NCI-H1048 (cell line): ENCODE measurements at places on chromosomes 2 and 18.

- DNase-seq, result no peak
Measured at GRCh38 chr2:62264186-62264585, 68.3 kb downstream of the B3GNT2 start.

- DNase-seq, result no peak
Measured at GRCh38 chr2:105445976-105446375, 47.1 kb upstream of the FHL2 start.

- DNase-seq, result no peak
Measured at GRCh38 chr2:105655244-105655643, 89.5 kb upstream of the NCK2 start.

GRCh38 chr2:54634564-54635511 is 88.6 kb upstream of the EML6 start:
- no peak for DNase-seq

DNA sequence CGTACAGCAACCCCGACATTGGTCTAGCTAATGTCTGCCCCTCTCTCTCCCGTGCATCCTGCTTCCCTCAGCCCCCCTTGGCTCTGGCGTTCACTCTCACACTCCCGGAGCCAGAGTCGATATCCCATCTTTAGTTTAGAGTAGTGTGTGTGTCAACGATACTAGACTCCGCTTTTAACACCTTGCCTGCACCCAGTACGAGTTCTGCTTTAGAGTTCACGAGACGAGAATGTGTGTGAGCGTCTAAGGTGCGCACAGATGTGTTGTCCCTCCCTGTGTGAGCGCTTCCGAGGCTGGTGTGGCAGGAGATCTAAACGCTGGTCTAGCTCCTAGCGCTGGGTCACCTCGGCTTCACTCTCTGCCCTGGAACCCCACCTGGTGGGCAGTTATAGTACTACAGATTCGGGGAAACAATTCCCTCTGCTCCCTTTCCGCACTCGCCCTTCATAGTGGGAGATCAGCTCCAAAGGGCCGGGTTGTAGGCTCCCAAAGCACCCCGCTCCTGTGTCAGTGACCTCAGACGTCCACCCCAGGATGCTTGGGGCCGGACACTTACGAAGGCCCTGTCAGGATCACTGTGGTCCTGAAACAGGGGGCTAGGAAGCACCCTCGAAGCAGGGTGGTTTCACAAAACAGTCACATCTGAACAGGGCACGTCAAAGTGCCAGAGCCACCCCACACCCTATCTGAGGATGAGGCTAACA is 2.6 kb upstream of the CYP26B1 start:
- DNase-seq, result peak; percentile 14

DNA sequence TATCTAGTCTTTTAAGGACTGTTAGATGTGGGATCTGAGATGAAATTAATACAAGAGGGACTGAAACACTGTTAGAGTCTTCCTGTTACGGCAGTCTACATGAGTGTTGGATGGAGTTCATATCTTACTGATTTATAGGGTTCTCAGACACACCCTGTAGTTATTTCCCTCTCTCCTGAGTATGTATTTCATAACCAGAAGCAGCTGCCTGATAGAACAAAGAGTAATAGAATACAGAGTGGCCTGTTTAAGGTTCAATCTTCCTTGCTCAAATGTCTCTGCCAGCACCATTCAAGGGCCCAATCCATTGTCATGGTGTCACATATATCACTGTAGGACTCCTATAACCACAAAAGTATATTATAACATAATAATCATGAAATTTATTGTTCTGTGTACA is 1229.1 kb upstream of the ACVR2A start:
- no peak for DNase-seq

GRCh38 chr2:215388002-215388728 is 47.7 kb downstream of the FN1 start:
- no peak for DNase-seq

DNA sequence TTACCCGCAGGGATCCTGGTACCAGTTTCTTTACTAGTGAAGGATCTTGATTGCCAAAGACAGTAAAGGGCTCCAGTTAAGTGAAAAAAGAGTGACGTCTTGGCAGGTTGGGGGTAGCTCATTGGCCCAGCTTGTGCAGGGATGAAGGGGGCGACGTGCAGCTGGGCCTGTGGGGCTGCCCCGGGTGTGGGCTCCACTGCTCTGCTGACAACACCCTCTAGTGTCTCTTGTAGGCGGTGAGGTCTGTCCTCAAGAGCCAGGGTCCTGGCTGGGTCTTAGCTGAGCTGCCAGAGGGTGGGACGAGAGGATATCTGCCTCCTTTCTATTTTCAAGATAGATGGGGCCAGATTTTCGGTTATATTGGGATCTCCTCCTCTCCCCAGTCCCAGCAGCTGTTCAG is 6.1 kb downstream of the ARHGEF4 start:
- DNase-seq, result no peak

- DNase-seq, result peak; percentile 29
Measured at GRCh38 chr2:17309741-17310339, 208.4 kb downstream of the RAD51AP2 start.

DNA sequence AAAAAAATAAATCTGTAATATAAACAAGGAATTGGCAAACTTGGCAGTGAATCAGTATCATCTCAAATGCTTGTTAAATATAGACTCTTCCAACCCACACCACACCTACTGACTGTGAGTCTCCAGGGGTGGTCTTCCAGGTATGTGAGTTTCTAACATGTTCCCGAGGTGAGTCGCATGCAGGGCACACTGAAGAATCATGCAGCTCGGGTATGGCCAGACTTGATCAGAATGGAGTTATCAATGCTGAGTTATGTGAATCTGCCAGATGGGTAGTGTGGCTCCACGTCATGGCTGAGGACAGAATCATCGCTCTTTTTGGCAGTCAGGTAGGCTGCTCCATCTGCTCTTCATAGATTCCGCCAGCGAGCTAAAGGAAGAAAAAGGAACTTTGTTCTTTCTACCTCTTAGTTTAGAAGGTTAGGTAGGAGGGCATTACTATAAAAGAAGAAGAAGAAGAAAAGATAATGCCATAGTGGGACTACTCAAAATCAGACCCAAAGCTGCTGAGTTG is 1279.7 kb upstream of the ZEB2 start:
- no peak for DNase-seq

- DNase-seq, result no peak
Measured at GRCh38 chr18:74110976-74111375, 36.7 kb downstream of the FBXO15 start.

- no peak for DNase-seq
Measured at GRCh38 chr2:148875387-148876051, 492 bp downstream of the KIF5C start.

DNA sequence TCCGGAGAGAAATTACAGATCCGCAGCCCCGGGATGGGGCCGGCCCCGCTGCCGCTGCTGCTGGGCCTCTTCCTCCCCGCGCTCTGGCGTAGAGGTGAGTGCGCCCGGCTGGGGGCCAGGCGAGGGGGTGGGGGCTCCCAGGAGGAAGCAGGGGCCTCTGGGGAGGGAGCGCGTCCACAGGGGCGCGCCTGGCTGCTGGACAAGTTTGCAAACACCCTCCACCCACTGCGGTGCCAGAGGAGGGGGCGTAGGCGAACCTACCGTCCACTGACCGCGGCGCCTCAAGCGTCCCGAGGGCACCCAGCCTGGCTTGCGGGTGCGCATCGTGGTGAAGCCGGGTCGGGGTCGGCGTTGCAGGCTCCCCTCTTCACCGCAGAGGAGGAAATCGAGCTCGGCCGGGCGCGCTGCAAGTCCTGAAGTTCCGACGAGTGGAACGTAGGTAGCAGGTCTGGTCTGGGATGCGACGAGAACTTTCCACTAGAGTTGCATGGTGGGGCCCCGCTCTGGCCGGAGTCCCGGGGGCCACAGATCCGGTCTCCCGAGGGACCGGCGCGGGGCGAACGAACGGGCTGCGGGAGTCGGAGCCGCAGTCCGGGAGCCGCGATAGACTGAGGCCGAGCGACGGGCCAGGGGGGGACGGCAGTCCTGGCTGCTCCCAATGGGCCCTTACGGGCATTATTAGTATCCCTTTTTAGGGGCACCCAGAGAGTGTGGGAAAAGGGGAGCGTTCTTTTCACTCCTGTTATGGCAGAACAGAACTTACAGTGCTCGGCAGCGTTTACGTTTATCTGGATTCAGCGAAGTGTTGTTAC is 502 bp downstream of the MERTK start:
- no peak for DNase-seq

DNA sequence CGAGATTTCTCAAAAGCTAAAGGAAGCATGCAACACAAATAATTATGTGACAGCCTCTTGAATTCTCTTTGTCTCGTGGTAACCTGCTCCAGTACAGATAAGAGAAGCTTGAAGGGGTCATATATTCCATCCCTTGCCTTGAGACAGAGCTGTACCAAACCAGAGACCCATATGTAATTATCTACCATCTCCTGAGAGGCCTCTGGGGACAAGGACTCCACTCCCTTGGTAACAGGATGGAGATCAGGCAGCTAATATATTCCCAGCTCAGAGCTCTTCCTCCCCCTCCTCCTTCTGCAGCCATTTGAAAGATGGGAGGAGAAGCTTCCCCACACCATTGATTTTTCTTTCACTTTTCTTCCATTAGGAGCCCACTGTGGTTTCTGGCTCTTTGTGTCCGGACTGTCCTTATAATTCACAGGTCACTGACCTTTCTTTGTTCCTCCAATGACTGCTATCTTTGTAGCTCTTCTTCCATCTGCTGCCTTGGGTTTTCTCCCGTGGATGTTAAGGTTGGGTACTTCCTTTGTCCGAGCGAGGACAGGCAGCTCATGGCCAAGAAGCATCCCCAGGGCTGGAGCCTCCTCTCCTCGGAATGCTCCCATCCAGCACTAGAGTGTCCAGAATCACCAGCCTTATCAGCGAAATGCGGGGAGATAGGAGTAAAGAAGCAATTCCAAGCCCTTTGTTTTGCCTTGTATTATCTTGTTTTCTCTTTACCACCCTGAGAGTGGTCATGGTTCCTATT is 72.6 kb upstream of the STPG4 start:
- DNase-seq, result no peak

- no peak for DNase-seq
Measured at GRCh38 chr2:159846564-159846963, 48.6 kb upstream of the CD302 start.

DNA sequence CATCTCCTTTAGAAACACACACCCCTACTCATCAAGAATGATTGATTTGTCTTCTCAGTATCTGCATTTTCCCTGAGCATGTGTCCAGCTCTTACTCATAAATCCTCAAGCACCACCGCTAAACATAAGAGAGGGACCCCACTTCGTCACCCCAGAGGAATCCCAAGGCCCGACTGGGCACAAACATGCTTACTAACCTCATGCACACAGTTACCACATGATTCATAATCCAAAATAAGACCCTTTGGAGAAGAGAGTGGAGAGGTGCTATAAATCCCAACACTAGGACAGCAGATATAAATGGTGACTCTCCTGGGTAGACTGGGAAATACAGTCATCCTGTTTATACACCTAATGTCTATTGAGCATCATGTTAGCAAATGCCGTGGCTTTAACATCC is 843.2 kb upstream of the ID2 start:
- DNase-seq, result no peak

DNA sequence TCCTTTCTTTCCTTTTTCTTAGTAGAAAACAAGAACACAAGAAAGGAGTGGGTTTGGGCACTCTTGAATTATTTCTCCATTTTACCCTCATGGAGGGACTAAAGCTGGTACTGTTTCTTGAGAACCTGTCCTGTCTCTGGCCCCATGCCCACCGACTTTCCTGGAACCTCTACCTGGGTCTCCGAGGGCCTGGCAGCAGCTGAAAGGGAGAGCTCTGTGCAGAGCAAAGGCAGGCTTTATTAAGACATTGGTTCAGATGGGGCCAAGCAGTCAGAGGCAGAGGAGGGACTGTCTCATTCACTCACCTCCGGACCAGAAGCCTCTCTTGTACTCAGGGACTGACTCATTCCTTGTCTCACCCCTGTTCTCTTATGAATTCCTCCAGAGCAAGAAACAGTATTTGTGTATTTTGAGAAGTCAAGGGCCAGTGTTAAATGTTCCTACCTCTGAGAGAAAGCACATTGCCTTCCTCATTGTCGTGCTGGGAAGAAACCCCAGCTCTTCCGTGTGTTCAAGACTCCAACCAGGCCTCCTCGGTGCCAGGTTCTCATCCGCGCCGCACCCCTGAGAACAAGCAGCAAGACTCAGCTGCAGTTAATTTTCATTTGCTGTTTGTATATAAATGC is 201.9 kb upstream of the NT5C1B start:
- no peak for DNase-seq

DNA sequence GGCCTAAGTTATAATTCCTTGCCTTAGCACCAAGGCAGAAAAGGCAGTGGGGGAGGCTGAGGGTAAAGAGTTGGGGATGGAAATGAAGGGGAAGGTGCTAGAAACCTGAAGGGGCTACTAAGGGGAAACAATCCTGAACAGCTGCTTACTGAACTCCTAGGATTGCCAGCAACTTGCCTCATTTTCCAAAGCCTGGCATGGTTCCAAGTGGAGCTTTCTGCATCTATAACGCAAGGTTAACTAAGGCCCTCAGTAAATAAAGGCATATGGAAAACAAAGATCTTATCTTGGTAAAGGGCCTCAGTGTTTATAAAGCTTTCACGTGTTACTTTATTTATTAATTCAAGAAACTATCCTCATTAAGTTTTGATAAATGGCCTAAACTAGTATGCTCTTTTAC is 10.9 kb downstream of the MEP1B start:
- no peak for DNase-seq

GRCh38 chr18:36309436-36310391 is 12.2 kb downstream of the FHOD3 start:
- DNase-seq, result no peak

DNA sequence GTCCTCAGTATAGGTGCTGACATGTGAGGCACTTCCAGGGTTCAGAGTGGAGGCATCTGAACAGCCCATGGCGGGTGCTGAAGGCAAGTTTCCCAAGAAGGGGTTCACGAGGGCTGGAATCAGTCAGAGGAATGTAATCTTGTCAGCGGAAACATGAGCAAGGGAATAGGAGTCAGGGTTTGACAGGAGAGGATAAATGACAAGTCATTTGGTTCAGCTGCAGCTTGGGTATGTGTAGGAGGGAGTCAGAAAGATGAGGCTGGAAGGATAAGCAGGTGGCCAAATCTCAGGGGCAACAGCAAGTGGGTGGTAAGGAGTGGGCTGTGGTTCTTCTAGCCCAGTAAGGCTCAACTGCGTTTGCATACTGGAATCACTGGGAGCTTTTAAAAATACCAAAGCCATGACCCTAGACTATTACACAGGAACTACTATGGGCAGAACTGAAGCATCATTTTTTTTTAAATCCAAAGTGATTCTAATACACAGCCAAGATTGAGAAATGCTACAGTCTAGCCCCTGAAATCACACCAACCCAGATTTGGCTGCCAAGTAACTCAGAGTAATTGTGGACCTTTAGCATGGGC is 41.8 kb upstream of the NAB1 start:
- DNase-seq, result no peak
